NCI-H2029 (cell line): ENCODE measurements at places on chromosomes 7 and 10.

- DNase-seq, result no peak
Measured at GRCh38 chr7:43942997-43943396, 16.8 kb downstream of the UBE2D4 start.

GRCh38 chr7:140966561-140967233, 42.0 kb upstream of the BRAF start:
- DNase-seq, result no peak

GRCh38 chr10:27252267-27253000, 11.8 kb upstream of the ACBD5 start:
- no peak for DNase-seq

- DNase-seq, result no peak
Measured at GRCh38 chr7:99752356-99752755, 17.4 kb upstream of the CYP3A7 start.

DNA sequence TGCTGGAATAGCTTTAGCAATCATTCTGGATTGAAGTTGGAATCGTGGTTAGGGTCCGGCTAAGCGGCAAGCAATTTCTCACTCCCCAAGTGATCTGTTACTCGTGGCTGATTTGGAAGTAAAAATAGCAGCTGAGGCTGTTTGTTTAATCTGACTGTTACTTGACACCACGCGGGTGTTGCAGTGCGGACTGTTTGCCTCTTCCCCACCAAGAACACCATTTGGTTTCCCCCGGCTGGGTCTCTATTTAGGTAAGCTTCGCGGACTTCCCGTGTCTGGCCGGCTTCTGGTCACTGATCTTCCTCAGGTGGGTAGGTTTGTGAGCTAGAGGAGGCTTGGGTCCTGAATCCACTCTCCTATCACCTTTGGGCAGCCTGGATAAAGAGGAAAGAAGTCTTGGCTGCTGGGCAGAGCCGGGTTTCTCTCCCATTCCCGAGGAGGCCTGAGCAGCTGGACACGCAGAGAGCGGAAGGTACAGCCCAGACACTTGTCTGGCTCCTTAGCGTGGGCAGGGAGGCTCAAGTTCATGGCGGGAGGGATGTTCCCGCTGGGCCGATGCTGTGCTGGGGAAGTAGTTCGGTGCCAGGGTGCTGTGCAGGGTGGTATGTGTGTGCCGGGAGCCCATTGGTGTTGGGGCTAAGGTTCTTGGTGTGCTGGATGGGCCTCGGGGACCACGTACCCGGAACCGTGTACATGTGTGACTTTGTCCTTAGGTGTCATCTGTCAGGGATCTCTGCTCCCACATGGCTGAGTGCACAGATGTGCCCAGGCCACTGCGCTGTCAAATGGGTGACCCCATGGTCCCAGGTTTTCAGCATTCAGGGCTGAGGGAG, at the start of gene C10orf71:
Gene C10orf71 (plus strand): TSS at position 188 of the 833 bp plus-strand sequence. CDS start 23,376 bp downstream, outside the sequence.
- DNase-seq, result no peak

DNA sequence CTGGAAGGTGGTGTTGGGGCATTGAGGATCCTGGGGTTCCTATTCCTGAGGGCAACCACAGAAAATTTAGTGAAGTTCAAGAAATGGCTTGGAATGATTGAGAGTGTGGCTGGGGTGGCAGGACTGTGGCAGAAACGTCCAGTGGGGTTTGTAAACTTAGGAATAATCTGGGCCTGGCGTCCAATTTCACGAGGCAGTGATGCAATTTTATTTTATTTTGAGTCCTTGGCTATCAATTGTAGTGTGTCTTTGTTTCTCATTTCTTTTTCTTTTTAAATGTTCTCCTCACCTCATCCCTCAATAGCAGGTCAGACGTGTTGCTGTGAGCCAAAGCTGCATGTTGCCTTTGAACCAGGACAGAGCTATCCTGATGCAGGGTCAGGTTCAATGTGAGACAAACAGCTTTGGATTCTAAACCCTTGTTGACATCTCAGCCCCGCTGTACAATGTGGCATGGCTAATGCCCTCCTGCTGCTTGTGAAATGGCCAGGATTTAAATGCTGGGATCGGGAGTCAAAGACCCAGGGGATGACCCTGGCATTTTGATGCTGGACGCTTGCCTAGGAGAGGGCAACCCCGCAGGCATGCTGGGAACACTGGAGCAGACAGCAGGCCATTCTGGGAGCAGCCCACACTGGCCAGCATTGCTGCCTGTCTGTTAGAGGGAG, 64.8 kb downstream of the RBM20 start:
- DNase-seq, result no peak

GRCh38 chr10:123651421-123652047, 14.6 kb upstream of the GPR26 start:
- DNase-seq, result no peak

DNA sequence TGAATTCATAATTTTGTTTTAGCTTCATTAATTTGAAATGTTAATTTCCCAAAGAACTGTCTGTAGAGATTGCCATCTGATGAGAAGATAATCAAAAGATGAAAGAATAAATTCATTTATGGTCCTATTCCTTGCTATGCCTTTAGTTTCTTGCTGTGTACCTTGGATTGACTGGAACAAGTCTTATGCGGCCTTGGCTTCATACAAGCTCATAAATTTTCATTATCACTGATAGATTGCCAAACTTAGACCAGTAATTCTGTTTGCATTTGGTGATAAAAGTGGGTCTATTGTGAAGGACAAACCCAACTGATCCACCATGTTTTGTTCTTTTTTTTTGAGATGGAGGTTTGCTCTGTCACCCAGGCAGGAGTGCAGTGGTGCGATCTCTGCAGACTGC, 48.2 kb downstream of the ARID5B start:
- DNase-seq, result no peak

DNA sequence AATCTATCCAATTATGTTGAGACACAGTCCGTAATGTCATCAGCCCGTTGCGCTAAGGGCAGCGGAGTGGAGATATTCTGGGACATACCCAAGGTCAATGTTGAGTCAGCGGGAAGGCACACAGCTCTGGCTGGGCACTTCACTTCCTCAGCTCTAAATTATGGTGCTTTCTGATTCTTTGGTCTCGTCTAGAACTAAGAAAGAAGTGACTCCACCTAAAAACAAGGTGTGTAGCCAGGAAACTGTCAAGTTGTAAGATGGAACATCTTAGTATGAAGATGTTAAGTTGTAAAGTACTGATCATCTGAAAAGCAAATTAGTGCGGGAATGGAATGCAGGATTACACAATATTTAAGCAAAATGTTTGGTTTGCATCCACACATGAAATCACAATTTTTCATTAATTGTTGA, 43.1 kb downstream of the BAIAP2L1 start:
- DNase-seq, result no peak

GRCh38 chr7:947391-948210, 6.9 kb downstream of the ADAP1 start:
- no peak for DNase-seq

- no peak for DNase-seq
Measured at GRCh38 chr7:22660293-22660692, 66.7 kb upstream of the IL6 start.

DNA sequence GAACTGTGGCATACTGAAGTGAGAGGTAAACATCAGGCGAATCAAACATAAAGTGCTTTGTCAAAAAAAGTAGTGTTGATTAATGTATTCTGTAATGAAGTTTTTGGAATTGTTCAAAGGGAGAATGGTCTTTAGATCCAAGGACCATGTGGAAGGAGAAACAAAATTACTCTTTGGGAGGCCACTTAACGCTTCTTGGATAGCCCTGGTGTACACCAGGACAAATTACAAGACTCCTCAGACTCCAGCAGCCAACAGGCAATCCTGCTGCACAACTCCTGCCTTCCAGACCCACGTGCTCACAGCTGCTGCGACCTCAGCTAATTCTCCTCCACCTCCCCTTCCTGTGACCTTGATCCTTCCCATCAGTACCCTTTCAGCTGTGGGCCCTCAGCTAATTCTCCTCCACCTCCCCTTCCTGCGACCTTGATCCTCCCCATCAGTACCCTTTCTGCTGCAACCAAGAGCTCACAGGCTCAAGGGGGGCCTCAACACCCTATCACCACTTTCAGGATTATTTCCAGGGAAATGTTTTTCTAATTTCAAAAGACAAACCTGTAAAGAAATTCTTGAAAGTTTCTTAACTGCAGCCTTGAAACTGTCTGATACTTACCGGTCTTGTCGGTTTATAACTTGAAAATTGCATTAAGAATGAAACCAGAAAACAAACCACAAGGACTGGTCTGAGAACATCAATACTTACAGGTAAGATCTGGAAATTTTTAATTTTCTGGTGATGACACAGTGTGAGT, 29.7 kb upstream of the DDC start:
- no peak for DNase-seq

- DNase-seq, result no peak
Measured at GRCh38 chr7:134602881-134603451, 43.7 kb upstream of the BPGM start.

GRCh38 chr10:34524369-34525091, 290.6 kb downstream of the PARD3 start:
- no peak for DNase-seq

- DNase-seq, result no peak
Measured at GRCh38 chr10:5064656-5065055, 29.6 kb upstream of the AKR1C3 start.

DNA sequence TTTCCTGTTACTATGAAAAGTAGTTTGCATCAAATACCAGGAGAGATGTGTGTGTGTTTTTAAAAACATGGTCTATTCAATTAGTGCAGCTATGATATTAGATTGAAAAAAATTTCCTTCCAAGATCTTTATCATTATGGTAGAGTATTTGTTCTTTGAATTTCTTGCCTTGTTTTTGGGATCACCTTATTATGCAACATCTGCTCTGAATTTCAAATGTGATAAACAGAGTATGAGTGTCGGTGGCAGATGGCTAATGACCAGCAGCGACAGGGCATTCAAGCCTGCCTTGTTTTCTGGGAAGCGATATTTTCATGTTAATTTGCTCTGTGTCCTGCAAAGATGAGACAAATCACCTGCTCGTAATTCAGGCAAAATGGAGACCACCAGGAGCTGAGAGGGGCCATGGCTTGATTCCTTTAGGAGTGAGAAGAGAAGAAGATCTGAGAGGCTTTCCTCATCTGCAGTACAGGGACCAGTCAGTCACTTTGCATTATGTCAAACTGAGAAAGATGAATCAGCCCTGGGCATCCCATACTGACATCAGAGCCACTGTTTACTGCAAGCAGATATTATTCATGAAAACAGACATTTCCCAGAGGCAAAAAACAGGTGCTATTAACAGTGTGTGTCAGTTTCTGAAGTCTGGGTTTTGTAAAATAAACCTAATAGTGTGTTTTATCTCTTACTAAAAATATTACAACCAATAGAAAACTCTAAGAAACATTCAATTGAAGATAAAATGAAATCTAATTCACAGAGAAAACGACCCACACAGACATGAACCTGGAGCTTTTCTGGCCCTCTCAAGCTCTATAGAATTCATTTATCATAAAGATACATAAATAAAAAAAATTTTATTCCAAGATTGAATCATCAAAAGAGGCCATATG, 67.6 kb downstream of the CDK6 start:
- DNase-seq, result no peak

- no peak for DNase-seq
Measured at GRCh38 chr10:73225518-73225917, 21.5 kb downstream of the DNAJC9 start.

- DNase-seq, result no peak
Measured at GRCh38 chr10:11861811-11862428, 38.8 kb downstream of the PROSER2 start.

GRCh38 chr10:48574817-48575380, 30.0 kb downstream of the ARHGAP22 start:
- no peak for DNase-seq

- no peak for DNase-seq
Measured at GRCh38 chr10:124043310-124044142, 49.9 kb downstream of the CHST15 start.

DNA sequence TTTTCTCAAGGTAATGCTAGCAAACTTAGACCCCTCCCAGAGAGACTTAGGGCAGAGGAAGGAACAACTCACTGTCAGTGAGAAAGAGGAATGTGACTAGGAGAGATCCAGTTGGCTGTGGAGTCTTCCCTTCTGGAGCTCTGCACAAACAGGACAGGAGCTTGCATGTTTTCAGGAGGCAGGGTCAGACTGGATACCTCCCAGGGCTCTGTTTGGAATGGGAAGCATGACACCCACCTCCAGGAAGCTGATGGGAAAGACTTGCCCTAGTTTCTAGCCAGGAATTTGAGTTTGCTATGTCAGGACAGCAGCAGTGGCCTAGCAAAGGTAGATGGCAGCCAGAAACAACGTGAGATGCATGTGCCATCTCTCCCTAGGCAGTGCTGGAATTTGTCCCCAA, 40.6 kb downstream of the GHRHR start:
- no peak for DNase-seq

GRCh38 chr7:108232076-108232475, 101.9 kb upstream of the LAMB4 start:
- DNase-seq, result no peak

DNA sequence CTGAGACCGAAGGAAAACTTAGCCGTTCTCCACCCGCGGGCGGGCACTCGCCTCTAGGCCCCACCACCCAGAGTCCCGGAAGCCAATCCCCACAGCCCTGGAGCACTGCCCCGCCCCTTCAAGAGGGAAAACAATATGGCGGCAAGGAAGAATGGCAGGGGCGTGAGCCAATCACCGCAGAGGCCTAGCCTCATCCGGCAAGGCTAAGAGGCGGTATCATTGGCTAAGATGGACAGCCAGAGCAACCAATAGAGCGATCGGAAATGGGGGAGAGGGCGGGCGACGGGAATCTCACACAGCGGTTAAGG, 529 bp downstream of the ACTR1A start:
- peak; percentile 89 for DNase-seq

GRCh38 chr10:132526676-132527075, 10.9 kb upstream of the INPP5A start:
- no peak for DNase-seq

DNA sequence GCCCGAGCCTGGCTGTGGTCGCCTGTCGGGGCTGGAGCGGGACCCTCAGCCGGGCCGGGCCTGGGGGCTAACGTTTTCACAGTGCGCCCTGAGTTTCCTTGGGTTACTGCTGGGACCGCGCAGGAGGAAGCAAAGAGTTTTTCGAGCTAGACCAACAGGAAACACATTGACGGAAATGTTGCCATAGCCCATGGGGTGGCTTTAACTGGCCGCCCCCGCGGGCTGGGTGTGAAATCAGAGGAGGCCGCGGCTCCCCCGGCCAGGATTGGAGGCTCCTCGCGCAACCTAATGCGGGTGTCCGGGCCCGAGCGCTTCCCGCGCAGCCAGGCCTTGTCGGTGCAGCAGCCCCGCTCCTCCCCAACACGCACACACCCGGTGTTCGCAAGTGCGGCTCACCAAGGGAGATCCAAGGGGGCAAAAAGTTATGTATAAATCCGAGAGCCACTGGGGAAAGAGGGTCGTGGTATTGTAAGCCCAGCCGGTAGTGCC, 1.9 kb downstream of the HHEX start:
- DNase-seq, result no peak

- no peak for DNase-seq
Measured at GRCh38 chr7:156232931-156233705, 407.5 kb upstream of the RNF32 start.
